ENCODE measurements at places on chromosomes 7 and 10.

- peak; percentile 36 for DNase-seq
These were observed 749.1 kb upstream of the SORCS1 start for GRCh38 chr10:107913317-107914294.

DNA sequence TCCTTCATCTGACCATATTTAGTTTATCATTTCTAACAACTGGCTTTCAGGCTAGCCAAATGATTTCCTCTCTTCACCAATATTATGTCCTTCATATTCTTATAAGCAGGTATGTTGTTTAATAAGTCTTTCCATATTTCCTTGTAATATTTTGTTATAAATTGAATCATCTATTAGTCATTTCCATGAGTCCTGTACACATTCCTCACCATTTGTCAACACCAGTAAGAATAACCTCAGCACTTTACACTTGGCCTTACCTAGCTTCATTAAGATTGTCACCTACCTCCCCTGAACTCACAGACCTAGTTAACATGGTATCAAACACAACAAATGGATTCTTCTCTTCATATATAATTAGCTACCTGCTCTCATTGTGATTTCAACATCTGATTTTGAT, 282.3 kb downstream of the SEMA3D start:
- DNase-seq, result no peak

- DNase-seq, result no peak
These were observed 120.1 kb downstream of the DYNC2I1 start for GRCh38 chr7:158976468-158976848.

DNA sequence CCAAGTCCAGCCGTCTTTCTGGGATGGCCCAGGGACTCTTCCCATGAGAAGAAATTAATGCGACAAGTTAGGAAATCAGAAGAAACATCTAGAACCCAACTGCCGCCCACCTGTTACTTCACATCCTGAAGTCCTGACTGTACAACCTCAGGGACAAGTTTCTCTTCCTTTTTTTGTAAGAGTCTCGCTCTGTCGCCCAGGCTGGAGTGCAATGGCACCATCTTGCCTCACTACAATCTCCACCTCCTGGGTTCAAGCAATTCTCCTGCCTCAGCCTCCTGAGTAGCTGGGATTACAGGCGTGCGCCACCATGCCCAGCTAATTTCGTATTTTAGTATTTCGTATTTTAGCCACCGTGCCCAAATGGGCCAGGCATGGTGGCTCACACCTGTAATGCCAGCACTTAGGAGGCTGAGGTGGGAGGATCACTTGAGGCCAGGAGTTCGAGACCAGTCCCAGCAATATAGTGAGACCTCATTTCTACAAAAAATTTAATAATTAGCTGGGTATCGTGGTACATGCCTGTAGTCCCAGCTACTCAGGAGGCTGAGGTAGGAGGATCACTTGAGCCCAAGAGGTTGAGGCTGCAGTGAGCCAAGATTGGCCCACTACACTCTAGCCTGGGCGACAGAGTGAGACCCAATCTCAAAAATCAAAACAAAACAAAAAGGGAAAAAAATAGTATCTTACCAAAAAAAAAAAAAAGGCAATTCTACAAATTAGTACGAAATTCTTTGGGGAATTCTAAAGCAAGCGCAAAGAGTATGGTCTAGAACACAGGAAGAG, 20.8 kb downstream of the LAT2 start:
- DNase-seq, result no peak

DNA sequence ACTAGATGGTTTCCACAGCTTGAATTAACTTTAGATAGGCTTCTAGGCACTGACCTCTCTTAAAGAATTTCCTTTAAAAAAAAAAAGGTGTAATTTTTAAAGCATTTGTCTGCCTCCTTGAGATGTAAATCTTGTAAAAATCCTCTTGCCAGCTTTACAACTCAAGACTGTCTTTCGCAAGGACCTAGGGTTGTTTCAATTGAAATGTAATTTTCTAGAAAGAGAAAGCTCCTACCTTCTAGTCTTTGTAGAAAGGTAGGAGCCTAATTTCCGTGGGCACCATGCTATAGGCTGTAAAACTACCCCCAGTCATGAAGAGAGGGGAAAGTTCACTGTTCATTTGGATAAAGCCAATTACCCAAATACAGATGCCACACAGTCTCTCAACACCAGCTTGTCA, 228.8 kb upstream of the TMEM229A start:
- no peak for DNase-seq

GRCh38 chr10:128151031-128151430, 24.8 kb upstream of the MKI67 start:
- no peak for DNase-seq

GRCh38 chr7:30188811-30189210, 54.0 kb downstream of the MTURN start:
- no peak for DNase-seq

DNA sequence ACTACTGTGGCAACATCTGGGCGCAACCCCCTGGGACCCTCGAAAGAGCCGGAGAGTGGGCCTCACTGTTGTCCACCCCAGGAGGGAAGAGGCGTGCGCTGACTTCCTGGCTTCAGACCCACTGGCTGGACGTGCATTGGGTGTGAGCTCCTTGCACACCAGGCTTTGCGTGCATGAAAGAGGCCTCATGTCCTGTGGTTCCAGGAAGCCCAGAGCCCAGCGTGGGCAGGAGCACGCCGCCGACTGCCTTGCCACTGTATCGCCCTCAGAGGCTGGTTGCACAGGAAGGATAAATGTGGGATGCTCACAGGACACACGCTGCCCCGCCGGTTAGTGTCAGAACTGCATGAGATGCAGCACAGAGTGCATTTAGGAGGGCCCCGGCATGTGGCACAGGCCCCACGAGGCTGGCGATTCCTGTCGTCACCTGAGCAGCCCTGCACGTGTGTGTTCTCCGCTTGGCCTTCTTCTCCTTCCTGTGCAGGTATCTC, 8.5 kb upstream of the JAKMIP3 start:
- no peak for DNase-seq

- peak; percentile 48 for DNase-seq
These were observed 124.4 kb downstream of the PON1 start for GRCh38 chr7:95199779-95200558.

GRCh38 chr7:24213311-24213710, 70.7 kb upstream of the NPY start:
- no peak for DNase-seq

DNA sequence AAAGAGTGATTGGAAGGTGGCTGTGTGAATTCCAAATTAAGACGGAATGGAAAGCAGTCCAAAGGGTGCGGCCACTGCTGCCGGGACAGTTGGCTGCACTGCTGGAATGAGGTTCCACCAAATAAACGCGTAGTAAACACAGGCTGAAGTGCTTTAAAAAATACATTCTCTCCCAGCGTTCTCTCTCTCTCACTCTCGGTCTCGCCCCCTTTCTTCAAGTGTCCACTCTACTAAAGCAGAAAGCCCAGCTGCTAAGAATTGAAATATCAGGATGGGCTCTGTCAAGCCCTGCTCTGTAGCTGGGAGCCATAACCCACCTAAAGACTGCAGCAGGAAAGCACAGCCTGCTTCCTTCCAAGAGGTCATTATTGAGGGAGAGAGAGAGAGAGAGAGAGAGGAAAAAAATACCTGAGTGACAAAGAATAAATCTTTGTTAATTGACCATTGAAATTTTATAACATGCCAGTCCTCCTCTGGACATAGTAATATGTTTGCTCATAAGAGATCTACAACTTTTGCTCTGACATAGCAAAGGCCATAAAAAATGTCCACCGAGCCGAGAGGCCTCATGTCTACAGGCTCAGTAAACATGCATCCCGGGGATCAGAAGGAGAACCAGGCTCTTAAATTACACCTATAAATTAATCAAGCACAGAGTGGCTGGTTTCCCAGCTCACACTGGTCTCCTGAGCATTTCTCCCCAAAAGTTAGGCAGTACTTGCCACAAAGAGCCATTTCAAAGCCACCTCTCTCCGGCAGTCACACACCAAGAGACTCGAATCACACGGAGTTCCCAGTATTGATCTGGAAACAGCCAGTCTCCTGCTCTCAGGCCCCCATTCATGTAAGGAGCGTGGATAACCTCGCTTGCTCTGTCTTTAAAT, 72.8 kb downstream of the FGFR2 start:
- no peak for DNase-seq

DNA sequence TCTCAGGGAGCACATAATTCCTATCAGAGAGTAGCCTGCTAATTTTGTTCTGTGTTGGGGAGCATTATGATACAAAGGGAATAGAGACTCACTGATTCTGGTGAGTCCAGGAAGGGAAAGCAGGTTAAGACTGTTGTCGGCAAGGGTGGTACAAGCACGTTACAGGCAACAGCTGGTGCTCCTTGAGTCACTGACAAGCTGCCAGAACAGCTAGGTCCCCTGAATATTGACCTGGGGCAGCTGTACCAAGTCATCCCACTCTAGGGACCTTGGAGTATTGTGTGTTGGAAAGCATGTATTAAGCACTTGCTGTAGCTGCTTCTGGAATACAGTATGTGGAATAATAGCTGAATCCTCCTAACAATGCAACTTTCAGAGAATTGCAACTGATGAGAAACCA, 37.0 kb upstream of the GLCCI1 start:
- no peak for DNase-seq

- no peak for DNase-seq
These were observed 17.5 kb downstream of the FAM171A1 start for GRCh38 chr10:15353471-15354017.

- DNase-seq, result no peak
These were observed 64.4 kb downstream of the SAMD9 start for GRCh38 chr7:93053209-93053948.

DNA sequence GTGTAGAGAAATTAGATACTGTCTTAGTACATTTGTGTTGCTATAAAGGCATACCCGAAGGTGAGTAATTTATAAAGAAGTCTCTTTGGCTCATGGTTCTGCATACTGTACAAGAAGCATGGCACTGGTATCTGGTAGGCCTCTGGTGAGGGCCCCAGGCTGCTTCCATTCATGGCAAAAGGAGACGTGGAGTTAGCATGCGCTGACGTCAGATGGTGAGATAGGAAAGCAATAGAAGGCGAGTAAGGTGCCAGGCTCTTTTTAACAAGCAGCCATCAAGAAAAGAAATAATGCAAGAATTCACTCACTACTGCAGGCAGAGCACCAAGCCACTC, 38.1 kb downstream of the AKR1C8 start:
- no peak for DNase-seq

DNA sequence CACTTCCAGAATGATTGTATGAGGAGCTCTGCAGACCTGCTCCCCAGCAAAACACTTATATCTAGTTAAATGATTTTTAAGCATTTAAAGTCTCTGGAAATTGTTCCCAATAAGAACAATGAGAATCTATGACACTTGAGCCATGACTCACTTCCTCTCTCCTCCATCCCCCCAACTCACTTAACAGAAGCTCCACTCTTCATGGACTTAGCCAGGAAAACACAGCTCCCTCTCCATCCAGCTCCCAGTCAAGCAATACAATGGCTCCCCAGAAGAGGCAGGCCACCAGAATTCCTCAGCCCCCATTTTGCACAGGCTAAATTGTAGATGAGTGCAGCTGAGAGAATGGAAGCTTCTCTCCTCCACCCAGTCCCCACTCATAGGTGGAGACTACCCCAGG, 27.0 kb downstream of the AOC1 start:
- no peak for DNase-seq

DNA sequence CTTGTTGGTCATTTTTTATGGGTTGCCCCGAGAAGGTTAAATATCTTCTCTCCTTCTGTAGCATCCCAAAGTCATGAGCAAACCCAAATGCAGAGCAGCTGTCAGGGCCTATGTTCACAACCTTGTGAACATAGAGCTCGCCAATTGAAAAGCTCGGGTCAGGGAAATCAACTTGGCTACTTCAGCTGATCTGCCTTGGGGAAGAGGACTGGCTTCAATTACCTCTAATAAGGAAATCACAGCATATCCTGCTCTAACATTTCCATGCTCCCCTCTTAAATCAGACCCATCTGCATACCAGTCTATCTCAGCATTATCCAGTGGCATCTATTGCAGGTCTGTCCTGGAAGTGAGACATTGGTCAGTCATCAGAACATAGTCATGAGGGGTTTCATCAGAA, 105.6 kb downstream of the ANKRD26 start:
- DNase-seq, result no peak

- no peak for DNase-seq
These were observed 155.2 kb upstream of the TPK1 start for GRCh38 chr7:144991041-144991440.

- DNase-seq, result no peak
These were observed 5.9 kb upstream of the MYPN start for GRCh38 chr10:68103261-68103878.

DNA sequence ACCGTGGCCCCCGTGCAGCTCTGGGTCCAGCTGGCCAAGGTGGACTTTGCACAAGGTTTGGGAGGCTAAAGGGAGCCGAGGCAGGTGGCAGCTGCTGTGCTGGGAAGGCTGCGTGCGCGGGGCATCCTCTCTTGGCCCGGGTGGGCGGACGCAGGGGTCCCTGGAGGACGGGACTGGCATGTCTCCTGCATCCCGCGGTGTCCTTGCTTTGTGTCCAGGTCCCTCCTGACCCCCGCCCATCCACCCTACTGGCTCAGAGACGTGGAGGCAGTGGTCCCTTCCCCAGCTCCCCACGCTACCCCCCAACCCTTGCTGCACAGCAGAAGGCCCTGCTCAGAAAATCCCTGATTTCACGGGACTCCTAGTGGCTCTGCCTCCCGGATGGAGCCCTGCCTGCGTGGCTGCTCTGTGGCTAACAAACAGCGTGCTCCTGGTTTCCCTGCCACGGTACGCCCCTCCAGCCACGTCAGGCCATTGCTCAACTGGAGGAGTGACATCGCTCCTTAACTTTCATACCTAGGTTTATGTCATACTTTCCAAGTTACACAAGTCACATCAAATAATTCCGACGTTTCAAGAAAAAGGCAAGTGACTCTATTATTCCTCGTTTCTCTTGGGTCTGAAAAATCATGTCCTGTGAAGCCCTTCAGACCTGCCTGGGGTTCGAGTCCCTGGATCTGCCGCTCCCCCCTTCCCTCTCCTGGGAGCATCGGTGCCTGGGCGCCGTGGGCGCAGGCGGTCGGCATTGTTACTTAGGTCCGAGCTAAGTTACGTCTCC, 421.9 kb downstream of the DNAJB6 start:
- DNase-seq, result no peak

- no peak for DNase-seq
These were observed 192.3 kb downstream of the DNAJC1 start for GRCh38 chr10:21811245-21811585.
